ENCODE measurements at places on chromosomes 3 and 15.
A peak's percentile ranks its signal among the peaks of the same experiment; 100 is the strongest.

- peak; percentile 62 for DNase-seq
These were observed 271.5 kb upstream of the COL8A1 start for GRCh38 chr3:99366663-99367429.

- no peak for DNase-seq
These were observed 20.9 kb downstream of the PDE8A start for GRCh38 chr15:85002517-85002916.

DNA sequence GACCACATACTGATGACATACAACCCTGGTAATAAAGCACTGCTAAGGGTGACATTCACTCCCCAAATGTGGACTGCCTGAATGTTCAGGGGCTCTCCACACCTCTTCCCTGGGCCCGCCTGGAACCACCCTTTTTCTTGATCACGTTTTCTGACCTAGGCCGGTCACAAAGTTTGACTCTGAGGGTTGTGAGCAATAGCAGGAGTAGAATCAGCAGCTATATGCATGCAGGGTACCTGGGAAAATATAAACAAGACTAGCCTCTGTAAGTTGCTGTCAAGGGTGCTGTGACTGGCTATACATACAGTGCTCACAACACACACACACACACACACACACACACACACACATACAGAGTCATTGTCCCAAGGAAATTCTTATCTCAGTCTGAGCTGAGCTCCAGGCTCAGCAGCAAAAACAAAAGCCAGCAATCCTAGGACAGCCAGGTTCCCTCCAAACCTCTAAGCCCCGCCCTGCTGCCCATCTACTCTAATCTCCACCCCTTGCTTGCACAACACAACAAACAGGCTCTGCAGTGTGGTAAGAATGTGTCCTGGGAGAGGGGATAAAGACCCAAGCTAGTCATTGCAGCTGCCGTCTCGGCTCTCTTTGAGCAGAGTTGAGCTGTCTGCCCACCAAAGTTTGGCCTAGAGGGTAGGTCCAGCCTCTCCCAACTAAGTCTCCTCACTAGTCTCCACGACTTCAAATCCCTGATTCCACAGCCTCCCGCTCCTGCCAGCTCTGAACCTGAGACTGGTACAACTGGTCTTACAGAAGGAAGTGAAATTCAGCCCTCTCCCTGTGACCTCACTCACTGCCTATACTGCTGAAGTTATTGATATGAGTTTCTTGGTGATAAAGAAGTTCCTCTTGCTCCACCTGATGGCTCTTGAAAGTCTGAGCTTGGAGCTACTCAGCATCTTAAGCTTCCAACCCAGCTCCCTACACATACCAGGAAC, 2.2 kb downstream of the BMF start:
- DNase-seq = peak; percentile 95

GRCh38 chr3:98500019-98500418, 2.5 kb downstream of the OR5K2 start:
- no peak for DNase-seq

DNA sequence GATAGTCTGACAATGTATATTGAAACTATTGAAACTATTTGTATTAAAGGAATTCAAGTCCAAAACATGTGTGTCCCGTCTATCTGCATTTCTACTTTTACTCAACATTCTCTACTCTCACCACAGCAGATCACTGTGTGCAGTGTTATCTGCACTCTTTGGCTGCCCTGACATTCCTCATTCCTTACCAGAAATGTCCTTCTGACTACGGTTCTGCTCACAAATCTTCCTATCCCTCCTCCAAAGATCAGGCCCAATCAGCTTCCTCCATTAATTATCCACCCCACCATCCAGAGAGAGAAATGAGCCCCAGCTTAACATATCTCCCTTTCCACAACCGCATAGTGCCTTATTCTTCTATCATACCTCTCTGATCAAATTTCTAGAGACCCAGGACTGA, 94.7 kb downstream of the TBL1XR1 start:
- DNase-seq = no peak

DNA sequence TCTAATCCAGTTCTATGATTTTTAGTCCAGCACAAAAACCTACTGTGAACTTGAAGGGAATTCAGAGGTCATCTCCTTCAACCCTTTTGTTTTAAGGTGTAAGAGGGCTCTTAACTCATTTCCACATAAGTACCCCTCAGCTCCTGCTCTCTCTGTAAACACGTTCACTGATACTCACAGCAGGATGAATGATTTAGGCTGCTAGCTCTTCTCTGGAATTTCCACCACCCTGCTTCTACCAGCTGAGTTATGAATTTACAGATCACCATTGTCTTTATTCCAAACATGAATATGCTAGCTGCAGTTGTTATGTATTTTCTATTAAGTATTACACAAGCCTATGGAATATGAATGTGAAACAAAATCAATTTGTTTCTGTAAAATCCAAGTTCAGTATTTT, 101.3 kb upstream of the NANOGP8 start:
- DNase-seq = no peak

- DNase-seq = no peak
These were observed 13.6 kb upstream of the ADAMTS17 start for GRCh38 chr15:100355342-100355741.

DNA sequence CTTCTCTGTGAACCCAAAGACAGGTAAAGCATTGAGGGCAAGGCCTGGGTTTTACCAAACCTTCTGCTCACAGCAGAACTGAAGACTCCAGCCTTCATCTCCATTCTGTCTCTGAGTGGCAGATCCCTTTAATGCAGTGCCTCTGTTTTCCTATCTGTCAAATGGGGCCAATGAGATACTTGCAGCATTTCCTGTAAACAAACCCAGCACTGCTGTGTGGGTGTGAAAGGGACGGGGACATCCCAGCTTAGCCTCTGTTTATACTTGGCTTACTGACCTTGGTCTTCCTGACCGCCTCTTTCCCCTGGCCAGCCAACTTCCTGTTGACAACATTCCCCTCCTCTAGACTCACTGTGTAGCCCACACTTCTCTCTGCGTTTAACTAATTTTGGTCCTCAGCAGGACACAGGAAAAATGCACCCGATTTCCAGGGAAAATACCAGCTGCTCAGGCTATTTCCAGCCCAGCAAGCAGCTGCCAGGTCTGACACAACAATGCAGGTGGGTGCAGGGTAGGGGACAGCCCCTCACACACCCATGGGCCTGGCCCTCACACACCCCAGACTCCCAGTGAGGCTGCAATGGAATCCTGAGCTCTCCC, 105.9 kb upstream of the HERC1 start:
- DNase-seq = no peak

GRCh38 chr3:133573629-133574194, at the start of gene CDV3:
Gene CDV3 (plus strand): TSS chr3:133573686. CDS start chr3:133574045, 359 bp downstream.
- no peak for DNase-seq

Measured in HT-29 (cell line).